ENCODE measurements at places on chromosomes 4 and X. TPM values are rescaled to one million over a fixed set of nuclear protein-coding genes. Genes with fewer than 3 reads are reported as not detected.

The PCSK1N gene
- total RNA-seq = 3.2 TPM

The DTHD1 gene
- total RNA-seq = not detected

The CSN1S1 gene
- not detected for total RNA-seq

The IBSP gene
- 0.19 TPM for total RNA-seq

The NDST3 gene
- 0.58 TPM for total RNA-seq

DNA sequence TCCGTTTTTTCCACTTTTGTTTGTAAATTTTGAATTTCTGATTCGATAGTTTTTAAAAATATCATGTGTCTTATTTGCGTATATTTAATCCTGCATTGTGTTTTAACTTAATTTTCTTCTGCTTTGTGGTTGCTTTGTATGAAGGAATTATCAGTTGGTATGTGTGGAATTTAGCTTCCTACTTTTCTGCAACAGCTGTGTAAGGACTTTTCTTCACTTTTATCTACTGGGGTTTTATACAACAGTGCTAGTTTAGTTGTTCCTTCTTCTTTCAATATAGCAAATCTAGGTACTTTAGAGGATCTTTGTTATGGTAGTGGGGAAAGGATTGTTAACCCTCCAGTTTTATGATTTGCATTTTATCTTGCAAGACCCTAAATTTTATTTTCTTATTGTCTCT, 410.3 kb downstream of the CCSER1 start:
- H3K4me3 ChIP-seq = no peak overlapping the region
- DNase-seq = no peak
- no peaks in the 10 kb centered on the region for H3K27me3 ChIP-seq
- H3K36me3 ChIP-seq = no peaks in the 10 kb centered on the region
- no peak overlapping the region for H3K27ac ChIP-seq

DNA sequence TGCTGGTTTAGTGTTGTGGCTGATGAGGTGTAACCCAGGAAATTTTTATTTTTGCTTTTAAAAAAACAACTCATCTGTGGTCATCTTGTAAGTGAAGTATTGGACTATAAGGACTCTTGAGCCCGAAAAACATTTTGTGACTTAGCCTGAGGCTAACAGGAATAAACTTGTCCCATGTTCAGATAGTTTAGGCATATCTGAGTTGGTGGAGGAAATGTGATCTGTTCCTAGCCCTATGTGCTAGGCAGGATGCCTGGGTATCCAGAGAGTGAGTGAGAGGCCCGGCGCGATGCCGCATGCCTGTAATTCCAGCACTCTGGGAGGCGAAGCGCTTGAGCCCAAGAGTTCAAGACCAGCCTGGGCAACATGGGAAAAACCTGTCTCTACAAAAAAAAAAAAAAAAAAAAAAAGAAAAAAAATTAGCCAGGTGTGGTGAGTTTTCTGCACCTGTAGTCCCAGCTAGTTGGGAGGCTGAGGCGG, 3.7 kb downstream of the SMS start:
- peak overlapping the region; percentile 95 for H3K27ac ChIP-seq
- no peak overlapping the region for H3K4me3 ChIP-seq
- DNase-seq = no peak
- peaks cover 28% of the 10 kb centered on the region for H3K36me3 ChIP-seq
- peaks cover 54% of the 10 kb centered on the region for H3K4me1 ChIP-seq

GRCh38 chr4:1769692-1770091, 23.4 kb upstream of the FGFR3 start:
- no peaks in the 10 kb centered on the region for H3K36me3 ChIP-seq
- H3K4me1 ChIP-seq = no peaks in the 10 kb centered on the region
- H3K27ac ChIP-seq = no peak overlapping the region
- DNase-seq = no peak

DNA sequence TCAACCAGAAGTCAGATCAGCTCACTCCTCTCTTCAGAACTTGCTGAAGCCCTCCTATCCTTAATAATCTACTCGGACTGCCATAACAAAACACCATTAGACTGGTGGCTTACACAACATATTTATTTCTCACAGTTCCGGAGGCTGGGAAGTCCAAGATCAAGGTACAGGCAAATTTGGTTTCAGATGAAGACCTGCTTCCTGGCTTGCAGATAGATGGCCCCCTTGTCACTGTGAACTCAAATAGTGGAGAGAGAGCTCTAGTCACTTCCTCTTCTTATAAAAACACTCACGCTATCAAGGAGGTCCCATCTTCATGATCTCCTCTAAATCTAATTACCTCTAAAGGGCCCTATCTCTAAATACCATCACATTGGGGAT, 125.1 kb downstream of the CAMK2D start:
- H3K36me3 ChIP-seq = no peaks in the 10 kb centered on the region
- H3K4me1 ChIP-seq = peaks cover 26% of the 10 kb centered on the region
- no peak for DNase-seq
- no peaks in the 10 kb centered on the region for H3K27me3 ChIP-seq
- H3K4me3 ChIP-seq = no peak overlapping the region
- no peak overlapping the region for H3K27ac ChIP-seq

GRCh38 chrX:136856551-136856950, 24.0 kb downstream of the RBMX start:
- no peaks in the 10 kb centered on the region for H3K36me3 ChIP-seq
- no peaks in the 10 kb centered on the region for H3K27me3 ChIP-seq
- DNase-seq = no peak
- H3K4me3 ChIP-seq = no peak overlapping the region
- H3K27ac ChIP-seq = no peak overlapping the region
- no peaks in the 10 kb centered on the region for H3K4me1 ChIP-seq
